ENCODE measurements at places on chromosomes 3 and 15. TPM values are rescaled to one million over a fixed set of nuclear protein-coding genes. Genes with fewer than 3 reads are reported as not detected.

- H3K4me3 ChIP-seq, result peak overlapping the region; percentile 65
- no peaks in the 10 kb centered on the region for H3K36me3 ChIP-seq
- no peak overlapping the region for H3K27ac ChIP-seq
Observed at GRCh38 chr3:169811631-169812331, 889 bp upstream of the LRRIQ4 start.

GRCh38 chr3:168322941-168323340, 227.2 kb upstream of the GOLIM4 start:
- H3K27ac ChIP-seq, result no peak overlapping the region
- H3K4me3 ChIP-seq, result no peak overlapping the region
- no peaks in the 10 kb centered on the region for H3K36me3 ChIP-seq
- DNase-seq, result no peak
- no peaks in the 10 kb centered on the region for H3K4me1 ChIP-seq

GRCh38 chr3:4814305-4814903, 164.8 kb upstream of the BHLHE40 start:
- H3K4me1 ChIP-seq, result no peaks in the 10 kb centered on the region
- H3K27ac ChIP-seq, result no peak overlapping the region
- no peak overlapping the region for H3K4me3 ChIP-seq
- H3K36me3 ChIP-seq, result peaks cover 9% of the 10 kb centered on the region
- H3K27me3 ChIP-seq, result no peaks in the 10 kb centered on the region

DNA sequence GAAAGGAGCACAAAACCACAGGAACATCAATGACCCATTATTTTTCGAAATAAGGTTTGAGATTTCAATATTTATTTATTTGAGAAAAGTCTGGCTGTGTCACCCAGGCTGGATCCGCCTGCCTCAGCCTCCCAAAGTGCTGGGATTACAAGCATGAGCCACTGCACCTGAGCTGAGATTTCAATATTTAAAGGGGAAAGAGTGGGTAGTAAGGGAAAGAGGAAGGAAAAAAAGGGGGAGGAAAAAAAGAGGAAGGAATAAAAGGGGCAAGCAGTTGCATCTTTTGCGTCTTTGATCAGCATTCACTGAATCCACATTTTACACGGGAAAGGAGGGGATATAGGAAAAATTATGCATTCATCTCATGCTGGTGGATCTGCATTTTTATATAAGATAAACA, 47.4 kb downstream of the ERICH6 start:
- H3K27me3 ChIP-seq, result no peaks in the 10 kb centered on the region
- no peak overlapping the region for H3K27ac ChIP-seq
- H3K4me3 ChIP-seq, result no peak overlapping the region
- no peaks in the 10 kb centered on the region for H3K4me1 ChIP-seq
- DNase-seq, result no peak
- no peaks in the 10 kb centered on the region for H3K36me3 ChIP-seq

GRCh38 chr15:87207990-87208580, 1048.5 kb downstream of the NTRK3 start:
- no peak overlapping the region for H3K4me3 ChIP-seq
- no peaks in the 10 kb centered on the region for H3K27me3 ChIP-seq
- no peak for DNase-seq
- H3K27ac ChIP-seq, result no peak overlapping the region

DNA sequence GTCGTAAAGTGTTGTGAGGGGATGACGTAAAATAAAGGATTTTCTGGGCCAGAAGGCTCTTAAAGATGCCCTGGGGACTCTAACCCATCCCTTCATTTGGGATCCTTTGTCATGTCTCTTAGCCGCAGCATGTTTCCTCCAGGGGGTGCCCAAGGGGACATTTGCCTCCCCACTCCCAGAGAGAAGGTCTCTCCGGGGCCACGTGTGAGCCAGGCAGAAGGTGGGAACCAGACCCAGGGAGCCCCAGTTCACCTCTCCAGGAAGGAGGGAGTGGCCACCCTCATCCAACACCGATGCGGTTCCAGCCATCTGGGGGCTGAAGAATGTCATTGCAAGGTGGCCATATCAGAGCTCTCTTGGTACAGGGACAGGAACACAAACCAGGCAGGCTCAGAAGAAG, 25.2 kb downstream of the ST8SIA2 start:
- no peaks in the 10 kb centered on the region for H3K27me3 ChIP-seq
- no peak overlapping the region for H3K4me3 ChIP-seq
- H3K27ac ChIP-seq, result no peak overlapping the region

SUCNR1 gene
- 0.15 TPM for total RNA-seq

DNA sequence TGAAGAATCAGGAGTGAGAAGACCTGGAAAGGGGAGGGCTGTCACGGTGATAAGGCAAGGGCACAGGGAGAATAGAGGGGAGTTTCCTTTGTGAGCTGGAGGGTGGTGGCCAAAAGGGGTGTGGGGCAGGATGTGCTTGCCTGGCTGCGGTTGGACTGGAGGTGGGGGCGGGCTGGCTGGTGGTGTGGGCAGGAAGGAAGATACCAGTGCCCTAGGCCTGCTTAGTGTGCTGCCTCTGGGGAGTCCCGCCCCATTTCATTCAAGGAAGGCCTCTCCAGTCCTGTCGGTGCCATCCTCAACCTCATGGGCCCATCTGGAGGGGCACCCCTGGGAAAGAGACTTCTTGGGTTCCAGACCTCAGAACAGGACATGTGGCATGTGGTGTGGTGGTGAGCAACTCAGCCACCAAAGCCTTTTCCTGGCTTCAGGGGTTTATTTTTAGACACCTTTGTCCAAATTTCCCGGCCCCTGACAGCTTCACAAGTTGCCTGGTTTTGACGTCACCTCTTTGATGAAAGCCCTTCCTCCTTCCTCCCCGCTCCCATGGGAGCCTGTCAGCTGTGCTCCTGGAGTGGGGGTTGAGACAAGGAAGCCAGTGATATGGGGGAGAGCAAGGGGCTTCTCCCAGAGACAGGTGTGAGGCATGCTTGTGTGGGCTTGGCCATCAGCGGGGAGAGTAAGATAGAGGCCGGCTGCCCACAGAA, 15.6 kb downstream of the TEX264 start:
- peak overlapping the region; percentile 48 for H3K4me3 ChIP-seq
- no peaks in the 10 kb centered on the region for H3K27me3 ChIP-seq

MCTP2 gene
- 18.3 TPM for total RNA-seq

DNA sequence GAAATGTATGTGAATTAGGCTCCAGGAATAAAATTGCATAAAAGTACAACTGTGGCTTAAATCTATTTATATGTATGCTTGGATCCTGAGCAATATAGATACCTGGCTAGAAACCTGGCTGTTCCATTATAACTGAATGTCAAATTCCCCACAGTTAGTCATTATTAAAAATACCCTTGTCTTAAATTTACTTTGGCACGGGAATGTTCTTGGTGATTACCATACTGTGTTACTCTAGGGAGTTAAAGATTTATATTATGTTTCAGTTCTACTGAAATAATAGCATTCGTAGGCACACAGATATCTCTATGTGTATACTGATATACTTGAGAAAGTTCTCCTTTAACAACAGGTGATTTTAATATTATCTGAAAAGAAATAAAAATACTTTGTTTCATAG, 394.1 kb downstream of the PTPRG start:
- no peaks in the 10 kb centered on the region for H3K36me3 ChIP-seq
- no peaks in the 10 kb centered on the region for H3K27me3 ChIP-seq
- H3K4me1 ChIP-seq, result no peaks in the 10 kb centered on the region
- H3K27ac ChIP-seq, result no peak overlapping the region
- no peak overlapping the region for H3K4me3 ChIP-seq

DNA sequence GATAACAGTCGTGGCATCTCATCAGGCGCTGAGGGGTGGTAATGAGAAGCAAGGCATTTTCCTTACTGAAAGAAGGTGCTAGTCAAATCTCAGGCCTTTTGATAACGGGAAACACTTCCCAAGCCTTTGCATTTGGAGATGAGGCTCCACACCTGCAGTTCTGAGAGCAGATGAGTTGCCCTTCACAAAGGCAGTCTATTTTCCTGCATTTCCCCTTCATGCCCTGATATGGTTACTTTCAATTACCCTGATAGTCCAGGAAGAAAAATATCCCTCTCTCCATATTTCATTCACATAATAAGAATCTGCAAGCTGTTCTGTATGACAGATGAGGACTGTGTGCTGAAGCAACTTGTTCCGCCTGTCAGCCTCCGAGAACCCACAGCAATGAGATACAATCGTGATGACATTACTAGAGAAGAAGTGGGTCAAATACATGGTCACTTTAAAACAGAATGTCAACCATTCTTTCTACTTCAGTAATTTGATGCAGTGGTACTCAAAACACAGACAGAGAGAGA, 25.0 kb downstream of the FHIT start:
- no peaks in the 10 kb centered on the region for H3K36me3 ChIP-seq
- DNase-seq, result no peak
- no peaks in the 10 kb centered on the region for H3K27me3 ChIP-seq
- no peak overlapping the region for H3K4me3 ChIP-seq
- no peaks in the 10 kb centered on the region for H3K4me1 ChIP-seq

DNA sequence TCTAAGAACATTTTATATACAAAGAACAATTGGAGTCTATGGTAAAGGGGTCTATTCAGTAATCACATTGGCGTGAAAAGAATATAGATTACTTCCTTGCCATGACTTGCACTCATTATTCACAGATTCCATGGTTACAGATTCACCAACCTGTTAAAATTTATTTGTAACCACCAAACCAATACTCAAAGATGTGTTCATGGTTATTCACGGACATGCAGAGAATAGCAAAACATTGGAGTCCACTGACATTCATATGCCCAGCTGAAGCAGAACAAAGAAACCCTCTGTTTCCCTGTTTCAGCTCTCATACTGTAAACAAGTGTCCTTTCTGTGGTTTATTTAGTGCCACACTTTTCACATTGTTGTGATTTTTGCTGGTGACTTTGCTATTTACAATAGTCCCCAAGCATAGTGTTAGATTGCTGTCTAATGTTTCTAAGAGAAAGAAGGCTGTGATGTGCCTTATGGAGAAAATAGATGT, 185.8 kb upstream of the TTC14 start:
- H3K27ac ChIP-seq, result no peak overlapping the region
- no peaks in the 10 kb centered on the region for H3K36me3 ChIP-seq
- H3K4me1 ChIP-seq, result no peaks in the 10 kb centered on the region
- no peak overlapping the region for H3K4me3 ChIP-seq
- no peaks in the 10 kb centered on the region for H3K27me3 ChIP-seq

GRCh38 chr15:92466834-92467233, 73.2 kb downstream of the ST8SIA2 start:
- no peaks in the 10 kb centered on the region for H3K4me1 ChIP-seq
- no peak overlapping the region for H3K27ac ChIP-seq
- H3K4me3 ChIP-seq, result no peak overlapping the region

FAM3D gene
- not detected for total RNA-seq

DNA sequence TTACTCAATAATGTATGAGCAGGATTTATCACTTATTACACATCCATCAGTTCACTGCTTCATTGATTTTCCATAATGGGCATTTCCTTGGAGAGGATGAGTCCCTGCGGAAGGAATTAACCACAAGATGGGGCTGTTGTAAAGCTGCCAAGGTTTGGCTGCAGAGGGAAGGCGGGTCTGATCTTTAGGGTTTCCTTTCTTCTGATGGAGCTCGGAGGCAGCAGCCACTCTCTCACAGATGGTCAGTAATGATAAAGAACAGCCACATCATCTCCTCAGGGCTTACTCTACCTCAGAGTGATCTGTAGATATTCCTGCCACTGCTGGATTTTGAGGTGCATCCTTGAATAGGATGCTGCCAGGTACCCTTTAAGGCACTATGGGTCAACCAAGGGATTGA, 115.2 kb downstream of the USP13 start:
- H3K36me3 ChIP-seq, result peaks cover 5% of the 10 kb centered on the region
- H3K4me3 ChIP-seq, result no peak overlapping the region
- no peak for DNase-seq
- H3K4me1 ChIP-seq, result no peaks in the 10 kb centered on the region
- H3K27me3 ChIP-seq, result no peaks in the 10 kb centered on the region

- no peak overlapping the region for H3K27ac ChIP-seq
- H3K36me3 ChIP-seq, result no peaks in the 10 kb centered on the region
- DNase-seq, result no peak
- no peak overlapping the region for H3K4me3 ChIP-seq
Observed at GRCh38 chr15:34014556-34014955, 24.4 kb downstream of the AVEN start.

GRCh38 chr3:46675843-46676567, 17.5 kb downstream of the ALS2CL start:
- no peak for DNase-seq
- no peaks in the 10 kb centered on the region for H3K36me3 ChIP-seq
- H3K27me3 ChIP-seq, result no peaks in the 10 kb centered on the region
- H3K4me3 ChIP-seq, result no peak overlapping the region

SST gene
- total RNA-seq, result not detected

- no peaks in the 10 kb centered on the region for H3K27me3 ChIP-seq
- no peak for DNase-seq
- H3K4me1 ChIP-seq, result no peaks in the 10 kb centered on the region
- no peak overlapping the region for H3K27ac ChIP-seq
- H3K36me3 ChIP-seq, result no peaks in the 10 kb centered on the region
Observed at GRCh38 chr15:62799037-62799436, 243.5 kb upstream of the TPM1 start.

UROC1 gene
- not detected for total RNA-seq
